GM23248 (cell line): ENCODE measurements at places on chromosomes 2 and 18. TPM values are rescaled to one million over a fixed set of nuclear protein-coding genes. Genes with fewer than 3 reads are reported as not detected.

- DNase-seq: peak; percentile 60
These were observed 557.5 kb downstream of the ARHGAP15 start for GRCh38 chr2:143686585-143687164.

ZNF892 gene
- 1.9 and 3.0 TPM in 2 replicates for total RNA-seq

DNA sequence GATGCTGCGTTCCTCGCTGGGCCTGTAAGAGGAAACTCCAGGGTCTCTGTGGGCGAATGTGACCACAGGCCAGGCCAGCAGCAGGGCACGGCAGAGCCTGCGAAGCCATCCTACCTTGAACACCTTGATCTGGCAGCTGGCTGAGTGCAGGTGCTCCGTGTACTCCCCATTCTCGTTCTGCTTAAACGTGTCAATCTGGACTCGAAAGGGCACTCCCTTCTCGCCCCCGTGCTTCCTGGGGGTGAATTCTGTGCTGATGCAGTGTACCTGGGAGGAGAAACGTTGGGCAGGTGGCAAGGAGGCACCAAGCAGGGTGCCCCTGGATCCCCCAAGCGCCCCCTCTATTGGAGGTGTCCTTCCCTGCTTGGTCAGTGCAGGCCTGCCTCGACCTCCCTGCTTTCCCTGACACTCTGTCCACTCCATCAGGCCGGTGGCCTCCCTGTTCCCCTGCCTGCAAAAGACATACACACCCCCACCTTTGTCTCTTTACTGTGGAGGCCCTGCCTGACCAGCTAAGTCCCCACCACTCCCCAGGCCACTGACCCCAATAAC lies 38.2 kb downstream of the TFCP2L1 start:
- DNase-seq: no peak

GRCh38 chr2:64767670-64768468 lies 114.2 kb upstream of the SERTAD2 start:
- DNase-seq: peak; percentile 98

GRCh38 chr2:201059961-201060755 lies 11.3 kb downstream of the HYCC2 start:
- no peak for DNase-seq

COBLL1 gene
- total RNA-seq: 1.3 and 1.8 TPM in 2 replicates

DNA sequence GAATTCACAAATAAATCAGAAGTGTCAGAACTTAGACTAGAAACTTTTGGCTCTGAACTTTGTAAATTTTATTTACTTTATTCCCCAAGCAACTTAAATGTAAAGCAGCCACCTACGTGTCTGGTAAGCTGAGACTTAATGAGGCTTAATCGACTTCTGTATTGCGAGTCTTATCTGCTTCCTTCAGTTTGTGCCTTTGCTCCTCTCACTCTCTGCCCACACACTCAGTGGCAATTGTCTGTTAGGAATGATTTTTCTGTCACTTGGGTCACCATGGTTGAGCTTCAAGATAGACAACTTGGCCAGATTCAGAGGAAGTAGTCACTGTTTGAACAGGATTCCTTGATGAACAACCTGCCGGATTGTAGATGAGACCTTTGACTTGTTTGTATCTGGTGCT lies 691.4 kb upstream of the FSHR start:
- no peak for DNase-seq

- peak; percentile 55 for DNase-seq
These were observed 394.9 kb upstream of the ZEB2 start for GRCh38 chr2:144914622-144915318.

- peak; percentile 38 for DNase-seq
These were observed 238.8 kb upstream of the TANK start for GRCh38 chr2:160921386-160921964.
